ENCODE measurements at places on chromosomes 5 and 9.

GRCh38 chr9:135246248-135247205, 159.1 kb downstream of the OLFM1 start:
- H3K36me3 ChIP-seq, result no peaks in the 10 kb centered on the region
- DNase-seq, result no peak
- H3K27ac ChIP-seq, result no peak overlapping the region
- peaks cover 2% of the 10 kb centered on the region for H3K4me1 ChIP-seq

GRCh38 chr9:7287986-7288385, 511.6 kb downstream of the DMAC1 start:
- H3K36me3 ChIP-seq, result no peaks in the 10 kb centered on the region
- DNase-seq, result no peak
- no peak overlapping the region for H3K4me3 ChIP-seq
- H3K4me1 ChIP-seq, result no peaks in the 10 kb centered on the region

DNA sequence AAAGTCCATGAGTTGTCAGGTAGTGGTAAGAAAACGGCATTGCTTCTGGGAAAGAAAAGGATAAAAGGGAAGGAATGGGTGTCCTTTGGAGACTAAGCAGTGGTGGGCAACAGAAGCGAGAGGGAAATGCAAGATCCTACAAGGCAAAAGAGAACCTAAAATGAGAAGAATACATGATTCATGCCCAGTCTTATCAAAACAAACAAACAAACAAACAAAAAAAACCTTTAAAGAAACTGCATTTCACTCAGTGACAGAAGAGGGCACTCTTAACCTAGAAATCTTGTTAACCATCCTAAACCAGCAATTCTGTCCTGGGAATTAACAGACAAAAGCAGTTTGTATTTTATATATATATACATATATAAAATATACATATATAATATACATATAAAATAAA, 88.5 kb downstream of the SUSD1 start:
- no peak overlapping the region for H3K4me3 ChIP-seq
- H3K36me3 ChIP-seq, result no peaks in the 10 kb centered on the region
- H3K27me3 ChIP-seq, result no peaks in the 10 kb centered on the region
- H3K4me1 ChIP-seq, result no peaks in the 10 kb centered on the region
- no peak overlapping the region for H3K27ac ChIP-seq

DNA sequence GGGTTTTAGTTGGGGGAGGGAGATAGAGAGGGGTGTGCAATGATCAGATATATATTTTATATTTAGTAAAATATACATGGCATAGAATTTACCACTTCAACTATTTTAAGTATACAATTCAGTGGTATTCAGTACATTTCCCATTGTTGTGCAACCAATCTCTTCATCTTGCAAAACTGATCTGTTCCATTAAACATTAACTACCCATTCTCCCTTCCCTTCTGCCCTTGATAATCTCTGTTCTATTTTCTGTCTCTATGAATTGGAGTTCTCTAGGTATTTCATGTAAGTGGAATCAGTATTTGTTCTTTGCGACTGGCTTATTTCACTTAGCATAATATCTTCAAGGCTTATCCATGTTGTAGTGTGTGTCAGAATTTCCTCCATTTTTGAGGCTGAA, 38.6 kb downstream of the TGFBI start:
- peaks cover 22% of the 10 kb centered on the region for H3K36me3 ChIP-seq
- H3K27ac ChIP-seq, result no peak overlapping the region
- H3K4me3 ChIP-seq, result no peak overlapping the region
- H3K27me3 ChIP-seq, result no peaks in the 10 kb centered on the region
- H3K4me1 ChIP-seq, result peaks cover 9% of the 10 kb centered on the region

DNA sequence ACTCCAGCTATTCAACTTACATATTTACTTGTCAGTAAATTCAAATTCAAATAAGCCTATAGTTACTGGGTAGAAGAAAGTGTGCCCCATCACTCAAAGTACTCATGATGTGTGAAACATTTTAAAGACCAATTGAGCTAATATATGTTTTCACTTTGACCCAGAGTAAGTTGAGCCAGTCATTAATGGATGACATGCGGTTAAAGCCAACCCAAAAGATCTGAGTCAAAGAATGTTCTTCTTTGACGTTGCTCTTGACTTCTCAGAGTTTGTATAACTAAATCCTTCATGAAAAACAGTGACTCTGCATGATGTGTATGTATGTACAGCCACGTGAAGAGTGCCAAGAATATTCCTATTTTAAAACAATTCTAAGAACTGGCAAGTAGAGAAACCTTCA, 237.4 kb downstream of the NR2F1-AS1 start:
- no peak overlapping the region for H3K27ac ChIP-seq
- H3K4me3 ChIP-seq, result no peak overlapping the region
- no peaks in the 10 kb centered on the region for H3K36me3 ChIP-seq
- no peak for DNase-seq

DNA sequence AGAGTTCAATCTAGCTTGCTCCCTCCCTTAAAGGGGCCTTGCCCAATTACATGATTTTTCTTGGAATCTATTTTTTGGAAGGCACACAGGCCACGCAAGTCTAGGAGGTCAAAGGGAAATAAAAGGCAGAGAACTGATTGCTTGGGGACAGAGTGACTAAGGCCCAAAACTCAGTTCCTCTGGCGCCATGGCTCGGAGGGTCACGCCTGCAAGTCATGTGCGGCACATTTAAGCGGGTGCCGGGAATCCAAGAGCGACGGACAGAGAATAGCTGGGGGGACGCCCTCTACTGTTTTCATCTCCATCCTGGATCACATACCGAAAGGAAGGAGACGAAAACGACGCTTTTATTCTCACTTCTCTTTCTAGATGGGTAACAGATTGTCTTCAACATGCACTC, 78.6 kb downstream of the FREM1 start:
- H3K27me3 ChIP-seq, result no peaks in the 10 kb centered on the region
- H3K27ac ChIP-seq, result no peak overlapping the region
- no peaks in the 10 kb centered on the region for H3K4me1 ChIP-seq
- H3K4me3 ChIP-seq, result no peak overlapping the region

DNA sequence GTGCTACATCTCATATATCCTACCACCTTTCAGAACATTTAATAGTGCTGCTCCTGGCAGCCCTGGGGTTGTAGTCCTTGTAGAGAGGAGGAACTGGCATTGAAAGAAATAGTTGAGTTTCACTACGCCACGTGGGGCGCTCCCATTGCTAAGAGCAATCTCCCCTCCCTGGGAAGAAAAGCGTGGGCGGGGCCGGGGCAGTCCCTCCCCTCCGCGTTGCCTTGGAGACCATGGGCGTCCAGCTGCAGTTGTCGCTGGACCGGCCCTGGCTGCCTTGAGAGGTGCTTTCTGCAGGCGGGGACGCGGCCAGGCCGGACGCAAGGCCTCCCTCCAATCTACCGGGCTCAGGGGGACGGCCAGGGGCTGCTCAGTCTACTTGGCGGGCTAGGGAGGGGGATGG, 368 bp upstream of the CCDC180 start:
- peak overlapping the region; percentile 74 for H3K4me3 ChIP-seq
- no peak overlapping the region for H3K27ac ChIP-seq
- H3K36me3 ChIP-seq, result peaks cover 17% of the 10 kb centered on the region
- H3K27me3 ChIP-seq, result no peaks in the 10 kb centered on the region

- H3K4me1 ChIP-seq, result peaks cover 34% of the 10 kb centered on the region
- no peaks in the 10 kb centered on the region for H3K27me3 ChIP-seq
- peaks cover 6% of the 10 kb centered on the region for H3K36me3 ChIP-seq
- H3K27ac ChIP-seq, result no peak overlapping the region
Observed at GRCh38 chr9:107487521-107488374, 1.8 kb downstream of the KLF4 start.

DNA sequence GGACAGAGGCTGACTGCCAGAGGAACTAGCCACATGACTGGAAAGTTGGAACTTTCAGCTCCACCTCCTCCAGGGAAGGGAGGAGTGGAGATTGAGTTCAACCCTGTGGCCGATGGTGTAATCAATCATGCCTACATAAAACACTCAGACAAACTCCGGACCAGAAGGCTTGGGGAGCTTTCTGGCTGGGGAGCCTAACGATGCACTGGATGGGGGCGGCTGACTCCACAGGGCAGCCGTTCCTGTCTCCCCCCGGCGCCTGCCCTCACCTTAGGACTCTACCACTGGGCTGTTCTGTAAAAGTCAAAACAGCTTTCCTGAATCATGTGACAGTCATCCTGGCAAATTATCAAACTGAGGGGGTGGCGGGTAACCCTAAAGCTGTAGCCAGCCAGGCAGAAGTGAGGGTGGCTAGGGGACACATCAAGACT, 58.0 kb downstream of the GOLM1 start:
- H3K36me3 ChIP-seq, result peaks cover 14% of the 10 kb centered on the region
- no peak overlapping the region for H3K27ac ChIP-seq
- no peaks in the 10 kb centered on the region for H3K27me3 ChIP-seq
- no peak overlapping the region for H3K4me3 ChIP-seq
- peak; percentile 67 for DNase-seq

GRCh38 chr9:126295516-126295915, 31.1 kb upstream of the MVB12B start:
- H3K36me3 ChIP-seq, result no peaks in the 10 kb centered on the region
- H3K27ac ChIP-seq, result no peak overlapping the region
- no peaks in the 10 kb centered on the region for H3K4me1 ChIP-seq
- peaks cover 81% of the 10 kb centered on the region for H3K27me3 ChIP-seq
- DNase-seq, result no peak
- no peak overlapping the region for H3K4me3 ChIP-seq

GRCh38 chr9:118609355-118610044, 759.7 kb downstream of the BRINP1 start:
- no peaks in the 10 kb centered on the region for H3K27me3 ChIP-seq
- H3K27ac ChIP-seq, result peak overlapping the region; percentile 81
- no peaks in the 10 kb centered on the region for H3K4me1 ChIP-seq
- no peak overlapping the region for H3K4me3 ChIP-seq
- no peaks in the 10 kb centered on the region for H3K36me3 ChIP-seq
- DNase-seq, result peak; percentile 51

DNA sequence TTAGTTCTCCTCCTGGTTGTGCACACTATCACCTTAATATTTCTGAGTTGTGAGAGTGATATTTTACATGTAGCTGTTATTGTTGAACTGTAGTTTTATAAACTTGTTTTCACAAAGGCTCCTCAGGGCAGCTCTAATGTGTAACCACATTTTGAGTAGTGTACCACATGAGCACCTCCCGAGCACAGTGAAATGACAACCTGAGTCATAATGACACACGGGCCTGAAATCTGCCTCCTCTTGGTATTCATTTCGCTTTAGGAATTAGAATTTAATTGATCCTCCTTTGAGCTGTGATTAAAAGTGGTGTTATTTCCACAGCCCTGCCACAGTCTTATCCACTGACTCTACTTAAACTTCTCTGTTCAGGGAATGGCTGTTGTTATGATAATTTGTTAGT, 7.9 kb downstream of the MTRR start:
- peaks cover 55% of the 10 kb centered on the region for H3K36me3 ChIP-seq
- no peak overlapping the region for H3K4me3 ChIP-seq
- no peaks in the 10 kb centered on the region for H3K27me3 ChIP-seq
- H3K4me1 ChIP-seq, result peaks cover 11% of the 10 kb centered on the region

DNA sequence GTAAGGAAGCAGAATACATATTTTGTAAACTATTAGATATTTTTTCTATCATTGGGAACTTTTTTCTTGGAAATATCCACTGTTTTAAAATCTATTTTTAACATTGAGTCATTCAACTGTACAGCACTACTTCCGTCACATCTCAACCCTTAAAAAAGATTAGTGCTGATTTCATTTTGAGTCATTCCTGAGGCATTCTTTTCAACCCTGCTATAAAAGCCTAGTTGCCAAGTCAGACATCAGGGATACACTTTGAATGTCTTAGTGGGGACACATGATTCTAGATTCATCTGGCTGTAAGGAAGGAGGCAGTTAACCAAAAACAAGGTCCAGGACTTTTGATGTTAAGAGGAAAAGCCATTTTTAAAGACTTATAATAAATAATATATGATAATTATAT, 160.9 kb downstream of the GIN1 start:
- no peaks in the 10 kb centered on the region for H3K27me3 ChIP-seq
- no peaks in the 10 kb centered on the region for H3K36me3 ChIP-seq
- no peaks in the 10 kb centered on the region for H3K4me1 ChIP-seq
- no peak overlapping the region for H3K27ac ChIP-seq
- DNase-seq, result peak; percentile 94
- no peak overlapping the region for H3K4me3 ChIP-seq

DNA sequence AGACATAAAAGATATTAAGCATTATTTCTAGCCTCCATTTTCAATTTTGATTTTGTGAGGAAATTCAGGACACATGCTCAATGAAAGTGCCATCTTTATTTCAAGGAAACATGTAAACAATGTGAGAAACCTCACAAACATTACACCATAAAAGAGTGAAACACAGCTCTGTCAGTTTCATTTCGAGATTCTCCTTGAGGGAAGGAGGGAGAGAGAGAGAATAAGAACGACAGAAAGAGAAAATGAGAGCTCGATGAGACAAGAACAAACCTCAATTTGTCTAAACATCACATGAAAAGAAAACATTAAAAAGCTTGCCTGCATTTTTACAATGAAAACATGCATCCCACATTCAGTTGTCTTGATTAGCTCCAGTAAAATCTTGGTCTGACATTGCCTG, 553.5 kb upstream of the MEF2C start:
- H3K27me3 ChIP-seq, result no peaks in the 10 kb centered on the region
- H3K36me3 ChIP-seq, result no peaks in the 10 kb centered on the region
- no peaks in the 10 kb centered on the region for H3K4me1 ChIP-seq
- H3K27ac ChIP-seq, result no peak overlapping the region
- no peak overlapping the region for H3K4me3 ChIP-seq

DNA sequence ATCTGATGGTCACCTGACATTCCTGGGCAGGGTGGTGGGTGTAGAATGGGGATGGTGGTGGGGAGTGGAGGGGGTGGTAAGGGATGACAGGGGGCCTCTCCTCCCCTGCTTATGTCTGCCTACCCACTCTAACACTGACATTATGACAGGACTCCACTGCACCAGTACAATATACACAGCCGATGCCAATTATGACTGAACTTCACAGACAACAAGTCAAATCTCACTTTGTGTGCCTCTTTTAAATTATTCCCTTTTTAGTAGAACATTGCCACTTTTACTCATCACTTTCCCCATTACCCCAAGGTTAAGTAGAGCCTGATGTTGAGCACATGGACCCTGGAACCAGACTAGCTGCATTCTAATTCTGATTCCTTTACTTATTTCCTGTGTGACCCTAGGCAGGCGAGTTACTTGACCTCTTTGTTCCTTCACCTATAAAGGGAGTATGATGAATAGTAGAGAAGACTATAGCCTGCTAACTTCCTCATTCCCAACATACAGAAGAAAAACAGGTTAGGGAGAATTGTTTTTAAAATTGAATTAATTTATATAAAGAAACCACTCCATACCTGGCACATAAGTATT, 464.7 kb downstream of the DMRT2 start:
- H3K4me3 ChIP-seq, result no peak overlapping the region
- H3K36me3 ChIP-seq, result no peaks in the 10 kb centered on the region
- no peaks in the 10 kb centered on the region for H3K27me3 ChIP-seq
- DNase-seq, result no peak
- H3K27ac ChIP-seq, result no peak overlapping the region

GRCh38 chr9:125513668-125514413, 193.2 kb downstream of the MAPKAP1 start:
- H3K4me1 ChIP-seq, result peaks cover 4% of the 10 kb centered on the region
- peak; percentile 86 for DNase-seq
- H3K36me3 ChIP-seq, result peaks cover 8% of the 10 kb centered on the region
- H3K27me3 ChIP-seq, result no peaks in the 10 kb centered on the region
- no peak overlapping the region for H3K4me3 ChIP-seq

- no peaks in the 10 kb centered on the region for H3K27me3 ChIP-seq
- peaks cover 75% of the 10 kb centered on the region for H3K4me1 ChIP-seq
- H3K36me3 ChIP-seq, result peaks cover 17% of the 10 kb centered on the region
- H3K4me3 ChIP-seq, result no peak overlapping the region
- H3K27ac ChIP-seq, result no peak overlapping the region
Observed at GRCh38 chr9:93129691-93130500, 4.2 kb downstream of the NINJ1 start.

All from mesenchymal stem cell (in vitro differentiated cells and primary cell).